Ammon's horn (tissue), 1 donor: ENCODE measurements at places on chromosomes 5 and 9.

- no peak for DNase-seq
Observed at GRCh38 chr5:53469946-53470687, 10.3 kb upstream of the FST start.

- DNase-seq, result no peak
Observed at GRCh38 chr5:80370390-80370789, 37.5 kb upstream of the ZFYVE16 start.

- no peak for DNase-seq
Observed at GRCh38 chr9:90858457-90858901, 56.9 kb downstream of the SYK start.

- no peak for DNase-seq
Observed at GRCh38 chr5:140785905-140786686, at the start of gene PCDHA1. TSS of gene PCDHA1 (plus strand) at chr5:140786140.

DNA sequence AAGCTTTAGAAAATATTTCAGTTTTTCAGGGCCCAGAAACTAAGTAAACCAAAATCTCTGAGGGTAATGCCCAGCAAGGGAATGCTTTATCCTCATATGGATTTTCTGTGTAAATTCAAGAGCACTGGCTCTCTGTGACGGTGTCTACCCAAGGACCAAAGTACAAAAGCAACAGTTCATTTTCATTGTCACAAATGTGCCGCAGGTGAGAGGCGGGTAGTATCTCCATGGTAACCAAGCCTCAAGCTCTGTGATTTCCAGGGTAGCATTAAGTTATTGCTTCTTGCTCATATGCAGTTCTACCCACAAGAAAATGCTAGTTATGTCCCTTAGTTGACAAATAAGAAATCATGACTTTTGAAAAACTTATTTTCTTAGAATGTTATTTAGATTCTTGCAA lies 164.3 kb downstream of the MTRR start:
- no peak for DNase-seq

DNA sequence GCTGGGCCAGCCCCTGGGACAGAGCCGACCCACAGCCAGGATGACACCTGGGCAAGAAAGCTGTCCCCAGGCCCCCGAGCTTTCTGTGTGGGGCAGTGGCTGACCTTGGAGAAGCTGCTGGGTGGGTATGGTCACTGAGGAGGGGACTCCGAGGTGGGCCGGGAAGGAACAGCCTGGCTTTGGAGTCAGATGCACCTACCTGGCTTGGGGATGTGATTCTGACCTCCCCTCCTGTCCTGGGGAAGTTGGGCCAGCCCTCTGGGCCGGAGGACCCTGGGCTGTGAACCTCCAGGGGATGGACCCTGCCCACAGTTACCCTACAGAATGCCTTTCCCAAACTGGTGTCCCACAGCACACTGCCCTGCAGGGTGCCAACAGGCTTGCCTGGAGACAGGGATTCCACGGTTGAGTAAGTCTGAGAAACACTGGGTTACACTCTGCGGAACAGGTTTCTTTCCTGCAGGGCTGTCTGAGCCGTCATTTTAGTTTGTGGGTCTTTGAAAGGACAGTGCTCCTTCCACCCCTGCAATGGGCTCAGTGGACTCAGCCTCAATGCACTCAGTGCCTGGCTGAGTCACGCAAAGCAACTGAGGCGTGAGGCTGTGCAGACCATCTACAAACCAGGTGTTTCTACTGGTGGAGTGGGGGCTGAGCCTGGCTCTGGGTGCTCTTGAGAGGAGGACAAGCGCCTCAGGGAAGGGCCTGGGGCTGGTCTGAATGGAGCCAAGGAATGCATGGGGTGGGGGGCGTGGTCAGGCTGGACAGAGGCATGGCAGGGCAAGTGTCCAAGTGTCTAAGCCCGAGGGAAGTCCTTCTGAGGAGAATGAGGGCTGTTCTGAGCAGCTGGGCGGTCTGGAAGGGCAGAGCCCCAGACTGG lies 41.3 kb upstream of the PHYKPL start:
- no peak for DNase-seq

- DNase-seq, result no peak
Observed at GRCh38 chr5:87347272-87347671, 65.5 kb downstream of the CCNH start.

DNA sequence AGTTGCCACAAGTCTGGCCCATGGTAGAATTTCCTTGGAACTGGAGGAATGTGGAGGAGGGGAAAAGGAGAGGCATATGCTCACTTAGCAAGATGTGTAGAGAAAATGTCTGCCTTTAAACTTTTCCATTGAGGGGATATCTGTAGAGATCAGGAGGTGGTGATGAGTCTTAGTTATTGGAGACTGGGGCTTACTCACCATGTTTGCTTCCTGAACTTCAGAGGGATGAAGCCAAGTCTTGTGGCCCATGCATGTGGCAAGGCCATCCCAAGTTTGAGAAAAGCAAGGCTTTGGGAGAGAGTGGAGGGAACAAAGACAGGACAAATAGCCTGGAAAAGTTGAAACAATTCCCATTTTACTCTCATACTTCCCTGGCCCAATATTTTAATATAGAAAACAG lies 124.5 kb downstream of the GDNF start:
- DNase-seq, result no peak

DNA sequence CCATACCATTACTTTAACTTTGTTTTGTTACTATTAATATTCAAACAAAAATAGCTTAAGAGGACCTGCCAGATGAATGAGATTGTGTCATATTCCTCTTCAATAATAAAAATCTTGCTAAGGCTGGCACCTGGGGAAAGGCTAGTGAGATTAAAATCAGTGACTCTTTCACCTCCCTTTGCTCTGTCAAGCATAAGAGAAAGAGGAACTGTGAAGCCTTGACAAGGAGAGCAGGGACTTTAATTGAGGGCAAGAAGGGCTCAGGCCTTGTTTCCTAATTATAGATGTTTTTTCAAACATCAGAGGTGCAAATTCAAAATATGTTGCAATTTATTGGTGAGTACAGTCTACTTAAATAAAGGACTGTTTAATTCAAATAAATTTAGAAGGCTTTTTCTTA lies 91.7 kb downstream of the SPATA31D1 start:
- DNase-seq, result no peak

GRCh38 chr5:65480306-65480865 lies 1.3 kb downstream of the ADAMTS6 start:
- peak; percentile 65 for DNase-seq

DNA sequence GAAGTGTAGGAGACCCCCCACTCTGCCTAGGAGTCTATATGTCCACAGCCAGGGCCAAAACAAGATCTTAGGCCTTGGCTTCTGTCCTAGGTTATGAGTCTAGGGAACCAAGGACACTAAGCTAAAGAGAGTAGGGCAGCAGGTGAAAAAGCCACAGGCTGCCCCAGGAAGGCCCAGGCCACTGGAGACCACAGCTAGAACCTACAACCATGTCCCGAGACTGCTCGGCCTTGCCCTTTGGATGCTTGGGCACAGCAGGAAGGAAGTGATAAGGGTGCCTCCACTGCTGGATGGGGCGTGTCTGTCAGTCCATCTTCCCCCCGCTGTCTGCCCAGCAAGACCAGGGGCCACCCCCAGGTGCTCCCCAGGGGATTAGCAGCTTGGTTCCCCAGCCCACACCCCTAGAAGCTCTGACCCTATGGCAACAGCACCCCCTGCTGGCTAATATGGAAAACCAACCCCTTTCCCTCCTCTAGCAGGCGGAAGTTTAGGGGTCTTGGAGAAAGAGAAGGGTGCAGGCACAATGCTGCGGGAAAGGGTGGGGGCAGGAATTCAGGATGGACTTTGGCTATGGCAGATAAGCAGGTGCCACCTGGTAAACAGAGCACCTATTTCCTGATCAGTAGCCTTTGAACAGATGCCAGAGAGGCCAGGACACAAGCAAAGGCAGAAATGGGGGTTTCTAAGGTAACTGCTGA lies 10.5 kb upstream of the IRF1 start:
- DNase-seq, result peak; percentile 80

- DNase-seq, result peak; percentile 18
Observed at GRCh38 chr9:122904466-122904822, 715 bp downstream of the RC3H2 start.

DNA sequence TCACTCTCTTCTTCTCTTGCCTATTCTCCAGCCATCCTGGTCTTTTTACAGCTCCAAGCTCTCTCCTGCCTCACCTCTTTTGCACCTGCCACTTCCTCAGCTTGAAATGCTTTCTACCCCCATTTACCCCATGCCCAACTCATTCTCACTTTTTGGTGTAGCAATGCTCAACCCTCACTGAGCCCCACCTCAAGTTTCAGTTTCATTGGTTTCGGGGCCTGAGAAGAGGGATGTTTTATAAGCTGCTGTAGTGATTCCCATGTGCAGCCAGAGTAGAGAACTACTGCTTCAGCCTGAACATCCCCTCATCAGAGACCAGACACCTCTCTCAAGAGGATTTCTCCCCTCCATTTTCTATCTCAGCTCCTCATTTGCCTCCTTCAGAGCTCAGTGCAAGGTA lies 45.2 kb upstream of the FYB1 start:
- DNase-seq, result no peak

DNA sequence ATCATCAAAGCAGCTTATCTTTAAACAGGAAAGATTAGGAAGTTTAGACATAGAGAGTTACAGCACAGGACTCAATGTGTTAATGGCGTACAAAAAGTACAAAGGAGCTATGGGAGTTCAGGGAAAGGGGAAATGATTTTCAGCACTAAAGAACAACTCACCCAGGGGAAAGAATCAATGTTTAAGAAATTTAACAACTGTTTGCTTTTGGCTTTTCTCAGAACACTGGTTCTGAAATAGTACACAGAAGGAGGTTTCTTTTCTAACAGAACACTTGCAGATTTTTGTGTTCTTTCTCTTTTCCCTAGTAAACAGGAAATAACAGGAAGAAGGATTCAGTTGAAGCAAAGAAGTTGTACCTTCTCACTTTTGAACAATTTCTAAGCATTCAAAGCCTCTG lies 71.3 kb upstream of the GHR start:
- DNase-seq, result no peak

DNA sequence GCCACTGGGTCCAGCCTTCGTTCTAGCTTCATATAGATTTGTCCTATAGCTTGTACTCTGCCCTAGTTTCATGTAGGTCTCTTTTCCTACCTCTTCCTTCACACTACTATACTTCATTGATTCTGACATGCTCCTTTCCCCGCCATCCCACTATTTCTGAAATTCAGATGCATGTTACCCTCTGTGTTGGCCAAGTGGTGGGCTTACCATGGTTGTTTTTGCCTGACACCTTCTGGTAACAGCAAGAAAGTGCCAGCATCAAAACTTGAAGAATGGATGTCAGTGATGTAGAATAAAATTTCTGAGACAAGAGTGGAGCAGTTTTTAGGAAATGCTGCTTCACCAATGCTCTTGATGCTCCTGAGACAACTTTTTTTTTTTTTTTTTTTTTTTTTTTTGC lies 19.5 kb upstream of the SERINC5 start:
- DNase-seq, result peak; percentile 81

- DNase-seq, result no peak
Observed at GRCh38 chr9:93099551-93100275, 3.7 kb downstream of the CARD19 start.

DNA sequence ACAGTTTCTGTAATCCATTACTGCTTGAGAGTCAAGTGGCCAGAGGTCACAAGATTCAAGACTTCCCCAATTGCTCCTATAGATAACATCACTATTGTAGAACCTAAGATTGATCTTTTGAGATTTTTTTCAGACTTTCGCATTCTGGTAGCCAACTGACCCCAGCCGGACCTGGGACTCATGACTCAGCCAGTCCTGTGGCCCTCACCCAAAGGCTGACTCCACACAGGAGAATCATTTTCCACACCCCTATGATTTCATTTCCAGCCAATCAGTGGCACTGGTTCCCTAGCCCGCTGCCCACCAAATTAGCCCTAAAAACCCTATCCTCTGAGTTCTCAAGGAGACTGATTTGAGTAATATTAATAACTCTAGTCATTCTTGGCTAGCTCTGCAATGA lies 36.2 kb downstream of the TARS1 start:
- no peak for DNase-seq

- no peak for DNase-seq
Observed at GRCh38 chr9:33913541-33913940, 96.6 kb downstream of the UBE2R2 start.

DNA sequence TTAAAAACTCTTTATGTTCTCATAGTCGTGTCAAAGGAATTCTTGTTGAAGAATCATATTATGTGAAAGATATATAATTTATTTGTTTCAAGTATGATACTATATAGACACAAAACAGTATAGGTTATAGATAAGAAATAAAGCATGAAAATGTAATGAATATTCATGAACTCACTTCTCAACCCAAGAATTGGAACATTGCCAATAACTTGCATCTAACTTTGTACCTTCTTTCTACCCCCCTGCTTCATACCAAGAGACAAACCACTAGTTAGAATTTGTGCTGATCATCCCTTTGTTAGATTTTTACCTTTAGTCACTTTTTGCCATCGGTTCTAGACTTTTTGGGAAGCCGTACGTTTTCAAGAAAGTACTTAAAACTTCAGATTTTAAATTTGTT lies 32.6 kb downstream of the HSD17B4 start:
- no peak for DNase-seq

DNA sequence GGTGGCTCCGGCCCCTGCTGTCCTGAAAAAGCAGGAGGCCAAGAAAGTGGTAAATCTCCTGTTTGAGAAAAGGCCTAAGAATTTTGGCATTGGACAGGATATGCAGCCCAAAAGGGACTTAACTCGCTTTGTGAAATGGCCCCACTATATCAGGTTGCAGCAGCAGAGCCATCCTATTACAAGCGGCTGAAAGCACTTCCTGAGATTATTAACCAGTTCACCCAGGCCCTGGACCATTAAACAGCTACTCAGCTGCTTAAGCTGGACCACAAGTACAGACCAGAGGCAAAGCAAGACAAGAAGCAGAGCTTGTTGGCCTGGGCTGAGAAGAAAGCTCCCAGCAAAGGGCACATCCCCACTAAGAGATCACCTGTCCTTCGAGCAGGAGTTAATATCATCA lies 89.7 kb downstream of the MLLT3 start:
- DNase-seq, result no peak

GRCh38 chr5:39501397-39501796 lies 76.6 kb upstream of the DAB2 start:
- peak; percentile 18 for DNase-seq

- DNase-seq, result peak; percentile 36
Observed at GRCh38 chr9:110217656-110218099, 9.7 kb upstream of the C9orf152 start.

GRCh38 chr9:69307446-69308205 lies 17.4 kb upstream of the ENTREP1 start:
- no peak for DNase-seq

DNA sequence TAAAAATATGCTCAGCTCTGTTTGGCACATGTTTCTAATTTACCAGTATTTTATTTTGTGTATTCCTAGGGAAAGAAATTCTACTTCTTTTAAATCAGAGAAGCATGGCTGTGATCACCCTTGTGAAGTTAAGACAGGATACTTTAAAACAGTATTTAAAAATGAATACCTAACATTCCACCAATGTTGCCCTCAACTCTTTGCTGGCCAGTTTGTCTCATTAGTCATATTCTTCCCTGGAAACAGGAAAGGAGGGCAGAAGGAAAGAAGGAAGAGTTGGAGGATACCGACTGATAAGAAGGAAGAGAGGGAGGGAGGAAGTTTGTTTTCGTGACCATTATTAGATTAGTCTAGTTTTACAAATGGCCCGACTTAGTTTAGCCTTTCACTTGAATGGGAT lies 137.4 kb downstream of the PLK2 start:
- no peak for DNase-seq
